ENCODE measurements at places on chromosomes 4 and X.

DNA sequence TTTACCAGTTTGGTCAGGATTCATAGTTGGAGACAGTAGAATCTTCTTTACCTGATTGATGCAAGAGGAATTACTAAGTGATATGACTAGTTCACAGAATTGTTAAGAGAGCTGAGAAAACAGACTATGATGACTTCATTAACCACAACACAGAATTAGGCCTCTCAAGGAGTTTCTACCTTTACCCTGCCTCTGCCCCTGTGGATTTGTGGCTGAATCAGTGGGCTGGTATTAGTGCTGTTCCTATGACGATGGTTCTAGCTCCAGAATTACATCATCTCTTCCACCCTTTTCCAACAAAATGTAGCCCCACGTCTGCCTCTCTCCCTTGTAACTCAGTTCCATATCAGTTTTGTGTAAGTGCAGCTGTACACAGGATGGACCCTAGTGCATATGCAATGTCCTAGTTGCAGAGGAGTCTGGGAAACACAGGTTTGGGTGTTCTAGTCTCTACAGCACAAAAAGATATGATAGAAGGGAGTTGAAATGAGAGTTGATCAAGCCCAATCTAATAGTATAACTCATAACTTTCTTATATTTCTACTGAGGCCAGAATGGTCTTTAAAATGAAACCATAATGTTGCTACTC lies 99.3 kb downstream of the ANXA5 start:
- DNase-seq, result no peak

DNA sequence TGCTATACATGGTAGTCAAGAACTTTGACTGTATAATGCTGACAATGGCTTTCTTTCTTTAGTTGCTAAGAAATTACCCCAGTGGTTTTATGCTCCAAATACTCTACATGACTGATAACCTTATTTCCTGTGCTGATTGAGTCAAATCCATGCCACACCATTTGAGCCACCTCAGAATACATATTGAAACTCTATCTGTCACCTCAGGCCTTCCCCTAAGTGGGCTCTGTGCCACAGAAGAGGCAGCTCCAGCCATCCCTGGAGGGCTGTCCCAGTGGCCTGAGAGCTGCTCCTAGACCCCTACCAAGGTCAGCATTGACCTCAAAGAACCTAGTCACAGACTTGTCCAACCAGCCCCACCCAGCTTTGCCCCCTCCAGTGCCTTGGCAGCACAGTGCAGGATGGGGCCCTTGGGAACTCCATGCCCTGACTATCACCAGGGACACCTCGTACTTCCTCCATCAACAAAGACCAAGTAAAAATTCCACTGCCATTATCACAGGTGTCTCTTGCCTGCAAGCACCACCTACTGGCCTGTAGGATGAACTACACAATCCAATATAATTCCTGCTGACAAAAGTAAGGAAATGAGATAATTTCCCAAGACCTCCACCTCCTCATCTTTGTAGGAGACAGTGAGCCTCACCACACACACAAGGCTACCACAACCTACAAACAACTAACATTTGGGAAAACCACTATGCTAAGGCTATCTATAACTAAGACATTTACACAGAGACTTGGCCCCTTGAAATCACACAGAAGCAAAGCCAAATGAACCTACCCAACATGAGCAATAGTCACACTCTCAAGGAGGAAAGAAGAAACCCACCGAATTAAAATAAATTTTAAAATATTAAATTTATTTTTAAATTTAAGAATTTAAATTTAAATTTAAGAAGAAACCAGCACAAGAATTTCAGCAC lies 239.9 kb downstream of the NKX6-1 start:
- no peak for DNase-seq

DNA sequence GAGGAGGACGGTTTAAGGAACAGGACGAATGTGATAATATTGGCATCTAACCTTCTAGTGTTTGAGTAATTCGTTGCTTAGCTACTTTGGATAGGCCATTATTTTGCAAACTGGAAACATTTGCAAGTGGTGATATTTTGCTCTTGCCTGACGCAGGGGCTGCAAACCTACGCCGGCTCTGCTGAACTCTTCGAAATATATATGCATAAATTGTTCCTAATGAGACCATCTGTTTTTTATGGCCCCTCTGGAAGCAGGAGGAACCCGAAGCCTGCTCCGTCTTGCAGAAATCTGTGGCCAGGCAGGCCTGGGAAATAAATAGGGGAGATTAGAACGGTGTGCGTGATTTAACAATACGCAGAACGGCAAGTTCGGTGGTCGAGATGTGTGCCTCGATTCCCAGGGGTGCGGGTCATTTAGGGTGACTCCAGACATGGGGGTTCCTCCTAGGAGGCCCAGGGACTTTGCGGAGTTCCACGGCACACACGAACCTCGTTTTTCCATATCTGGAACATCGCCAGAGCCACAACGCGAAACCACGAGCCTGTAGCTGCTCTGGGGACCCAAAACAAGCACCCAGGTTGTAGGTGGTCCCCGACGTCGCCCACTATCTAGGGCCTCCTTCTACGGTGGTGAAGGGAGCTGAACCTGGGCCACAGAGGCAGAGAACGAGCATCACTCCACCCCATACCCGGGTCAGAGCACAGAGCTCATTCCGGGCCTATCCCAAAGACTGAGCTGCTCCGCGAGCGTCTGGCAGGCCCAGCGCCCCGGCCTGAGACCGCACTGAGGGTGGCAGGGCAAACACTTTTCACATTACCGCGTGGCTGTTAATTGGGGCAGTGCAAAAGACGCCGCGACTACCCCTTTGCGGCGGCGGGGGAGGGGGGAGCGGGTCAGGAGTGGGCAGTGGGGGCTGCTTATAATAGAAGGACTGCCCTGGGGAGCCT lies 89.7 kb downstream of the BCOR start:
- DNase-seq, result no peak

DNA sequence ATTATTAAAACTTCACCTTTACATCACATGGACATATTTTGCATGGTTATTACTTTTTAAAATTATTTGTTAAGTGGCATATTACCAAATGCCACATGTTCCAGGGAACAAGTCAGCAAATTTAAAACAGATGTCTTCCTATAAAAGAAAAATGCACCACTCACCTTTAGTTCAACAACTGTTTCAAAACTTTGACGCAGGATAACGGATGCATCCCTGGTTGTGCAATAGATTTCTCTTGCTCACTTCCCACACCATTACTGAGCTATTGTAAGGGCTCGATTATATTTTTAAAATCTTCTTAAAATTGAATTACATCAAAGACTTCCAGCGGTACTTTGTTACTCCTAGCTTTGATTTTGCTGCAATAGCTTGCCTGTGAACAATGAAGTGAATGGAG lies 93.0 kb upstream of the ARHGAP24 start:
- DNase-seq, result no peak

GRCh38 chr4:3261411-3262207 lies 12.7 kb downstream of the MSANTD1 start:
- no peak for DNase-seq

DNA sequence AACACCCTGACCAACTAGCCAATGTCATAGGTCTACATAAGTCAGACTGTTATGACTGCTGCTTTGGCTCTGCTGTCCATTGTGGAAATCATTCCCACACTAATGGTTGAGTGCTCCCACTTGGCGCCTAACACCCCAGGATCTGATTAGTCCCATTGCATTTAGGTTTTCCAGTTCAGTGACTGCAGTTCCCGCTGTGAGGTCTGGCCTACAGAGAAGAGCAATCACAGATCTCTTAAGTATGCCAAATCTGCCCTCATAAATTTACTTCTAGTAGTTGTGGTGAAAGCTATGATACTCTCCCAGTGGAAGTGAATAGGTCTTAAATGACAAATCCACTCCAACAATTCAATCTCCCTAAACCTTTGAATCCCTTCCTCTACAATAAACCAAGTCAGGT lies 77.3 kb upstream of the IL2 start:
- DNase-seq, result no peak

GRCh38 chr4:145799223-145799622 lies 119.3 kb downstream of the C4orf51 start:
- no peak for DNase-seq

DNA sequence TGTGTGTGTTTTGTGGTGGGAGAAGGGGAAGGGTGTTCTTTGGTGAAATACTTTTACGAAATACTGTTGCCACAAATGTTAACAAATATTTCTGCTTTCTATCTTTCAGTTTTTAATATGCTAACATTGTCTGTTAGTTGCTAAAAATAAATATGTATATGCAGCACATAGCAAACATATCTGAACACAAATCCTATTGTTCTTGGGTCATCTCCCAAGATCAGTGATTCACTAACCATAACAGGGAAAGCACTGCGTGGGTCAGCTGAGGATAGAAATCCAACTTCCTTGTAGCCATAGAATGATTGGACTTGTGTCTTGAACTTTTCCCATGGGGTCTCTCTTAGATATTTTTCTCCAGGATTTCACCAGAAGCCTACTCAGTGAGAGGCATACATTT lies 250.3 kb upstream of the FAM47A start:
- DNase-seq, result no peak

GRCh38 chr4:153204247-153204671 lies at the start of gene TRIM2:
TSS of gene TRIM2 (plus strand) at chr4:153204443. CDS start at chr4:153204531, 88 bp downstream.
- DNase-seq, result no peak

DNA sequence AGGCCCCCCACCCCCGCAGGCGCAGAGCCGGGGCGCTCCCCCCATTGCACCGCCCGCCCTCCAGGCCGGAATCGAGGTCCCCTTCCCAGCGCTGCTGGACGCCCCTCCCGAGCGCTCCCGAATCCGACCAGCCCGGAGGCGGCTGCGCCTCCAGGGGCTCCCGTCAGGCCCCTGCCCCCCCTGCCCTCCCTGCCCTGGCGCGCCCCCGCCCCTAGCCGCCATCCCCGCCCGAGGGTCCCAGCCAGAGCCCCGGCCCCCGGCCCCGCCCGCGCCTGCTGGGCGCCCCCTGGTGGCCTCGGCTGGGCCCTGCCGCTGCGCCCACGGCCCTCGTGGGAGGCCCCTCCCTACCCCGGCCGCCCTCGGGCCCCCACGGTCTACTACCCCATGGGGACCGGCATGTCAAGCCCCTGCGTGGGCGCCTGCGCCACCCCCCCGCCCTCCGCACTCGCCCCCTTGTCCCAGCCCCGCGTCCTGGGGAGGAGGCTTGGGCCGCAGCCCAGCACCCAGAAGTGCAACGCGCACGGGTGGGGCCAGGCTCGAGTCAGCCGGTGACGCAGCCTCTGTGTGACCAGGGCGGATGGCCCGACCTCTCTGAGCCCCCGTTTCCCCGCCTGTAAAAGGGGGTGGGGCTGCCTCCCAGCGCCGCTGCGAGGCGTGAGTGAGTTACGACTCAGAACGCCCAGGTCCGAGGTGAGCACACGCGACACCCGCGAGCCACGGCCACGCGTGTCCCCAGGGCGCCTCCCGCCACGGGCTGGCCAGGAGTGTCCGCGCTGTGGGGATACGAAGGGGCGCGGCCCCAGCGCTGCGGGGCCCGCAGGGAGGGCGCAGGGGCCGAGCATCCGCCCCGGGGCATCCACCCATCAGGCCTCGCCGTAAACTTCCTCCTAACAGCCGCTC lies 104.9 kb downstream of the FAM53A start:
- DNase-seq, result peak; percentile 52

Measured in stimulated activated CD4-positive, alpha-beta T cell treated with anti-CD3 and anti-CD28 coated beads, Interleukin-1b, Interleukin-23, amount 100 ng/mL, for 1 hour (primary cell).